ENCODE measurements at places on chromosomes 12 and 14. TPM values are rescaled to one million over a fixed set of nuclear protein-coding genes. Genes with fewer than 3 reads are reported as not detected.

DNA sequence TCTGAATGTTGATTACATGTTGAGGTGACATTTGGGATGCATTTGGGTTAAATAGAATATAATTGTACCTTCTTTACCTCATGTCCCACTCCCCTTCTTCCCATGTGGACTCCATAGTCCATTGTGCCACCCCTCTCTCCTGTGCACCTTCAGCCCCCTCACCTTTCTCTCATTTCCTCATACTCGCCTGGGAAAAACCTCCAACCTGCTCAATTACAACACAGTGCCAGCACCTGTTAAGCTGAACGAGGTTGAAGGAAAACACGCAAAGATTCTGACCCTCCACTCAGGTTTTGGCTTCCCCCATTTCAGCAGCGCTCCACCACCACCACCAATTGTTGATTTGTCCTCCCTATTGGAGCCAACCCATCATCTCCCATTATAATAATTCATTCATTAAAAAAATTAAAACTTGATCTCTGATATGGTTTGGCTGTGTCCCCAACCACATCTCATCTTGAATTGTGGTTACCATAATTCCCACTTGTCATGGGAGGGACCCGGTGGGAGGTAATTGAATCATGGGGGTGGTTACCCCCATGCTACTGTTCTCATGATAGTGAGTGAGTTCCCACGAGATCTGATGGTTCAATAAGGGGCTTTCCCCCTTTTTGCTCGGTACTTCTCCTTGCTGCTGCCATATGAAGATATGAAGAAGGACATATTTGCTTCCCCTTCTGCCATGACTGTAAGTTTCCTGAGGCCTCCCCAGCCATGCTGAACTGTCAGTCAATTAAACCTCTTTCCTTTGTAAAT lies 33.7 kb upstream of the PPP2R5C start:
- DNase-seq = no peak

DNA sequence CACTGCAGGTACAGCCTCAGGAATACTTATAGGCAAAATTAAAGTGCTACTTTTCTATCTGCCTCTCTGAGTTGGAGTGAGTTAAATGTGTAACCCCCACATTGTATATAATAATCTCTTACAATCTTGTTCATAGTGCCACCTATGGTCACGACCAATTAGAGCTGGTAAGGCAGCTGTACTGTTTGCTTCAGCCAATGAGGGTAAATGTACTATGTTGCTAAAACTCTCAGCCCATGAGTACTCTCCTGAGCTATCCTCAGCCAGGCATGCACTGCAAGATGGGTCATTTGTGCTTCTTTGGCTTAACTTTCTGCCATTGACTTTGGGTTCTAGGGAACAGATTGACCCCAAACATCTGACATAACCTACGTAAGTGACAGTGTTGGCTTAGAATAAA lies 15.0 kb upstream of the MDM2 start:
- peak; percentile 67 for DNase-seq

Gene CACNA2D4
- total RNA-seq = 0.17 TPM

Gene TEDC1
- total RNA-seq = 7.6 TPM

- DNase-seq = peak; percentile 37
Observed at GRCh38 chr12:29088611-29089219, 60.4 kb upstream of the FAR2 start.

GRCh38 chr12:82523996-82524395 lies 162.7 kb upstream of the TMTC2 start:
- peak; percentile 80 for DNase-seq

GRCh38 chr12:79842630-79843029 lies 92.3 kb downstream of the PPP1R12A start:
- no peak for DNase-seq

Gene MLXIP
- 16.1 TPM for total RNA-seq

DNA sequence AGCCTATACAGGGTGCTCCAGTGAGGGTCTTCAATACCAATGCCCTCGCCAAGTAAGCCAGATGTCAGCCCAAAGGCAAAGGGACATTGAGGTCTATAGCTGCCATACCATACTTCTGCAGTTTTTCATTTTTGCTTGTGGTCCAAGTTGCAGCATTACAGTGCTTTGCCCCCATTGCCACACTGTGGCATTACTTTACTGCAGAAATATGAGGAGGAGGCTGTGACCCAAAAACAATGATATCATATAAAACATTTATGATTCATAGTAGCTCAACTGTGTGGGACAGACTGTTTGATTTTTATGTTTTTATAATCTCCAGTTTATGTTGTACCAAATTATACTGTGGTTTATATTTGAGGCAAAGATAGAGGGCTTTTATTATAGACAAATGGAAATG lies 64.1 kb downstream of the KIAA0586 start:
- DNase-seq = no peak

DNA sequence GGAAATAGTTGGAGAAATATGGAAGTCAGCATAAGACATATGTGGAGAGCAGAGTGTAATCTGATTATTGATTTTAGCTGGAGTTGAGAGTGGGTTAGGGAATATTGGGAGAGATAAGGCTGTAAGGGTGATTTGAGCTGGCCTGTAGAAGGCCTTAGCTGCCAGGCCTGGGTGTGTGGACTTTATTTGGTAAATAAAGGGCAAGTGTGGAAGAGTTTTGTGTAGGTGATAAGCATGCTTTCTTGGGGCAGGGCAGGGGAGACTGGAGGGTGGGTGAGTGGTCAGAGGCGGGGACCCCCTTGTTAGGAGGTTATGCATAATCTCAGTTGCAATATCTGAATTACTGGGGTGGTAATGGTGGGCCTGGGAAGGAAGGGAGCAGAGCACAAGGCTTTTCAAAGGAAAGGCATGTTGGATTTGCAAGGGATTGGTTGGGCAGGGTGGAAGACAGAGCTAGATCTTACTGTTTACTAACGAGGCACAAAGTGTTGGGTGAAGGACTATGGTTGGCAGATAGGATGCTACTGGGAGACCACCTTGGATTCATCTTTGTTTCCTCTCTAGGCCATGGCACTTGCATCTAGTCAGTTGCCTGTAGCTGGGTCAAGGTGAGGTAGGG lies 5.5 kb downstream of the KHNYN start:
- no peak for DNase-seq

DNA sequence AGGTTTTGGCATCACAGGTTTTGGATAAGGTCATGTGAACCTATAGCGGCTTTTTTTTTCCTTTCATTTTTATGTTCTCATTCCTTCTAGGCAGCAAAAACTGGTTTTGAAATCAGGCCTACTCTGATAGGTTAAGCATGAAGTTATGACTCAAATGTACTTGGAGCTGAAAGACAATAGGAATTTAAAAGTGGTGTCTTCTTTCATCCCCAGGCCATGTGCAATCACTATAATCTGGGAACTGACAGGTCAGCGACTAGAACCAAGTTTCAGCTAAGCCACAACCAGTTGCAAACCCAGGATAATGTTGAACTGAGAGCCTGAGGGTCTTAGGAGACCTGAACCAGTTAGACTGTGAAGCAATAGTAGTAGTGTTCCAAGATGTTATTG lies 74.3 kb downstream of the ANO6 start:
- DNase-seq = peak; percentile 76

DNA sequence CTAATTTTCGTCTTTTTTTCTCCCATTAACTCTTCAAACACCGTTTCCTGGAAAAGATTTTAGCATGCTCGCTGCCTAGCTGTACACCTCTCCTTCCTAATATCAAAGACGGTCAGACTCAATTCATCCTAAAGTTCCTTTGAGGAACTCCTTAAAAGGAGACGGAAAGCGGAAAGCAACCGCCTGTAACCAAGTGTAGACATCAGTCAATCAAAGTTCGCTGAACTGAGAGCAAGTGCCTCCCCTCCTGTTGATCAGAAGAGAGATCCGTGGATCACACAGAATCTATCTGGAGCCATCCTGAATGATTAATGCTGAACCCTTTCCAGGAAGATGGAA lies 412 bp upstream of the TEP1 start:
- peak; percentile 28 for DNase-seq

Gene RHEBL1
- total RNA-seq = 0.10 TPM

- no peak for DNase-seq
Observed at GRCh38 chr12:39064708-39065107, 159.3 kb upstream of the CPNE8 start.

DNA sequence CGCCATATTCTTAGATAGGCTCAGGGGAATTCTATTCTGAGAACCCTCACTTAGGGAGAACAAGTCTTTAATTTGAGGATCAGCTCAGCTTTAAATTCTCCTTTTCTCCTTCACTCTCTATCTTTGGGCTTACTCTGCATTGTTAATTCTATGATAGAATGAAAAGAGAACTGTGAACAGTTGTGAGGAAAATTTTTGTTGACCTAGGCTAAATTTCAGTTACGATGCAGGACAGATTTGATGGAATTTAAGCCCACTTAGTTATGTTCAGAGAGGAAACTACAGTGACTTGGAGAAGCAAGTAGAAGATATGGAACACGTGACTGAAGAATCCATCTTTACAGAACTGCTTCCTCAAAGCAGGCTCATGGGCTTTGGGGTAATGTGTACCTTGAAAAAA lies 82.7 kb downstream of the TBC1D30 start:
- no peak for DNase-seq

DNA sequence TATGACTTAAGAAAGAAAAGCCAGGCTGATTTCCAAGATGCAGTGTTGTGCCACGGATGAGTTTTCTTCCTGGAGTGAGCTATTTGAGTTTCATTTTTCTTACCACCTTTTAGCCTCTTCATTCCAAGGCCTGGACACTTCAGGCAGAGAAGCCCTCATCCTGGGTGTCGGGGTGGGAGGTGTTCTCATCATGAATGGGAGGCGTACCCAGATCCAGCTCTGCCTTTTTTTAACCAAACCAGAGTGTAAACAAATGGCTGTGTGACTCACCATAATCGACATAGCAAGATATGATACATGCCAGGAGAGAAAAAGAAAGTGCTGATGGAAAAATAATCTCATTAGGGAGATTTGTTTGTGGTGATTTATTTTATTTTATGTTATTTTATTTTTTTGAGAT lies 79.9 kb downstream of the ARF6 start:
- peak; percentile 92 for DNase-seq

DNA sequence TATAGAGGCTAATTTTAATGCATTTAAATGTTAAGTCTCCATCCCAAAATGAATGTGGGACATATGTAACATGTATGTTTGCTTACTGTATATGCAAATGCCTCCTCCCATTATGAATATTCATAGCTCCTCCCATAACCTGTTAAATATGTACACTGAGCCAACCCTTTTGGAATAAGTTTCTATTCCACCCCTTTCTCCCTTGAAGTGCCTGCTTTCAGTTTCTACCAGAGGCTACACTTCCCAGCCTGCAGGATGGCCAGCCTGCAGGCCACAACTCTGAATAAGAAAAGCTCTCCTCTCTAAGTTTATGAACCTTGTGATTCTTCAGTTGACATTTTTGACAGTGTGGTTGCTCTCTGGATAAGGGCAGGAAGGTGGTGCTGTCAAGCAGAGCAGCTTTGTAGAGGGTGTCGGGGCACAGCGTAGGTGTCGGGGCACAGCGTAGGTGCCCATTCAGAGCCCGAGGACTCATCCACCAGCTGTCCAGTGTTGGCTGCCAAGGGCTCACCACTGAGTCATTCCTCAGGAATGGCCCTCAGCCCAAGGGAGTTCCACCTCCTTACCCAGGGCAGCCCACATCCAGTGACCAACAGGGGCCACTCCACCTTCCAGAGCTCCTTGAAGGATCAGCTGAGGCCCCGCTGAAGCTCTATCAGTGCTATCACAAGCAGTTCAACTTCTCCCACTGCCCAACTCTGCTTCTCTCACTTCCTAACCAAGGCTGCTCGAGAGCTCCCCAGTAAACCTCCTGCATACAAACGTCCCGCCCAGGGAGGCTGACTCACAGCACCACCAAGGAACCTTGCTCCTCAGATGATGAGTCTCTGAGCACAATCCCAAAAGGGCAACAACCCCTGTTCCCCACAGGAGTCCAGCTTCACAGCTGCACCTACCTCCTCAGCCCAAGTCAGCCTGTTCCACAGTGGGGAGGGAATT lies 31.4 kb downstream of the VWF start:
- DNase-seq = peak; percentile 96

- no peak for DNase-seq
Observed at GRCh38 chr14:65993996-65994395, 492.2 kb upstream of the CCDC196 start.

DNA sequence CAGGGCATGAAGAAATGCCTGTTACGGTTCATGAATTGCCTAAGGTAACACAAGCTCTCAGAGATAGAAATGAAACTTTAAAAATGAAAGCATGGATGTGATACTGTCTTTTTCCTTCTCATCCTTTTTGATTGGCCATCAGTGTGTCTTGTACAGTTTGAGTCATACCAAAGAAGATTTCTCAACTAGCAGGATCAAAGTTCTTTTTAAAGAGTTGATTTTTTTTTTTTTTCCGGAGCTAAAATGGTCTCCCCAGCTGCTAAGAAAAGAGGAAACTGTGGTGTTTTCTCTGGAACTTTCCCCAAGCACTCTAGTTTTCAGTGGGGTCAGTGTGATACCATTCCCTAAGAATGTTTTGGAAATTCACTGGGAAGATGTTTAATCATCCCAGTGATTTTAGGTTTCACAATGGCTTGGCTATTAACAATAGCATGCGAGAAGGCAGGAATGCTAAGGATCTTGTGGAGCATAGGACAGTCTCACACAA lies 105.0 kb downstream of the ETNK1 start:
- peak; percentile 95 for DNase-seq

DNA sequence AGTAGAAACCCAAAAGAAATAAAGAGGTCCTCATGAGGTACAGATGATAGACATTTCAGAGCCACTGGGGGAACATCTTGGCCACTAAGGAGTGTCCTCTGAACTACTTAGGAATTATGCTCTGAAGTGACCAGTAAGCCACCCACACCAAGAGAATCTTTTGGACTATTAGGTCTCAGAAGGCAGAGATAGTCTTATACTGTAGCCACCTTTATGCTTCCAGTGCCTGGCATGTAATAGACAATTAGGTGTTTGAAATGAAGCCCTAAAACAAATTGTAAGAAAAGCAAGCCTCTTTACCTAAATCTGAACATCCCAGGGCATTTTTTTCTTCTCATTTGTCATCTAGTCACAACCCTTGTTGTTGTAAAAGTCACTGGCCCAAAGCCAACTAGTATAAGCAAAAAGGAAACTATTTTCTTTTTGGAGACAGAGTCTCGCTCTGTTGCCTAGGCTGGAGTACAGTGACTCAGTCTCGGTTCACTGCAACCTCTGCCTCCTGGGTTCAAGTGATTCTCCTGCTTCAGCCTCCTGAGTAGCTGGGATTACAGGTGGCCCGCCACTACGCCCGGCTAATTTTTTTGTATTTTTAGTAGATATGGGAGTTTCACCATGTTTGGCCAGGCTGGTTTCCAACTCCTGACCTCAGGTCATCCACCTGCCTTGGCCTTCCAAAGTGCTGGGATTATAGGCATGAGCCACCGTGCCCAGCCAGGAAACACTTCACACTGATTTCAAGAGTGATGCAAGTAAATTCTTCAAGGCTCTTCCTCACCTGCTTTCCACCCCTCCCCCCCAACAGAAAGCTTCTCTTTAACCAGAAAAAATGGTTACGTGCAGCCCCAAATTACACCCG lies 11.1 kb downstream of the PLEKHA5 start:
- peak; percentile 77 for DNase-seq

- DNase-seq = no peak
Observed at GRCh38 chr12:76137606-76138005, 53.1 kb upstream of the NAP1L1 start.

DNA sequence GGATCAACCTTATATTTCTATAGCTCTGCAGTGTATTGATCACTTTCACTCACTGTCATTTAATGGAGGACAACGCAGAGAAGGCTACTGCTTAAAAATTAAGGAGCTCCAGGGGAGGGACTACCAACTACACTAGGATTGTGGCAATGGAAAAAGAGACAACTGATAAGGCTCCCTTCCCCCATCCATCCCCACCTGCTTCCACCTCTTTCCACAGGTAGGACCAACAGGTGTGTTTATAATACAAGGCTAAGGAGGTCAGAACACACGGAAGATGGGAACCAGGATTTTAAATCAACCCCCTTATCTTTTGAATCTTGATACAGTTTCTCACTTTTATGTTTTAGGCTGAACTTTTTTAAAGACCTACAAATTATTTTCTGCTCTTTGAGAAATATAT lies 90.8 kb downstream of the STAB2 start:
- DNase-seq = no peak

Data from renal cortical epithelial cell (primary cell).